AG04449 (cell line): ENCODE measurements at places on chromosomes 3 and 15.

- DNase-seq = no peak
Observed at GRCh38 chr15:34853001-34853758, 57.8 kb upstream of the ACTC1 start.

DNA sequence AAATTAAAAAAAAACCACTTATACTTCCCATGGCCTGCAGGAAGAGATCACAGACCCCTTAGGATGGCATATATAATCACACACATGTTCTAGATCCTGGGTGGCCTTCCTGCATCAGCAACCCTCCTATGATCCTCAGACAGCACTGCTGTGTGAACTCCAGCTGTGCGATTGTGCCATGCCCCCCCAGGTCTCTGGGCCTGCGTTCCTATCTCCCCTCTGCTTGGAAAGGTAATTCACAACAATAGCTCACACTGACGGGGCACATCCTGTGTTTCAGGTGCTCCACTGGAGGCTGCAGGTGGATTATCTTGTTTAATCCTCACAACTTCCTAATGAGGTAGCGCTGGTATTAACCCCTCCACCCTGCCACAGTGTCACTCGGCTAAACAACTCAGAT is 71.2 kb upstream of the GLCE start:
- DNase-seq = no peak

DNA sequence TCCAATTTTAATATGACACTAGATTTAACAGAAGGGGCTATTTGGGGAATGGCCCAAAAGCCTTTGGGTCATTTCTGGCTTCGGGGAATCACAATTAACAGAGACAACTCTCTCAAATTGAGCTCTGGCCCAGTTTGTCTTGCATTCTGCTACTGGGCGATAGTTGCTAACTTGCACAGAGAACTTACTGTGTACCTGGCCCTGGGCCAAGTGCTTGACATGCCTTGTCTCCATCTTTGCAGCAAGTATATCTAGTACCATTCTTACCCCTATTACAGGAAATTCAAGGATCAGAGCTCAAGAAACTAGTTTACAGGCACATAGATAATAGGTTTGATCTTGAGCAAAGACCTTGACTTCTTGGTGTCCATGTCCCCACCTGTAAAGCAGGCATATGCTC is 175.7 kb downstream of the TMEM108 start:
- no peak for DNase-seq

GRCh38 chr3:74624301-74624700 is 9.8 kb upstream of the CNTN3 start:
- DNase-seq = no peak

- DNase-seq = no peak
Observed at GRCh38 chr15:52136442-52136980, 23.9 kb upstream of the BCL2L10 start.

- DNase-seq = no peak
Observed at GRCh38 chr3:161016417-161017313, 88.5 kb downstream of the B3GALNT1 start.

DNA sequence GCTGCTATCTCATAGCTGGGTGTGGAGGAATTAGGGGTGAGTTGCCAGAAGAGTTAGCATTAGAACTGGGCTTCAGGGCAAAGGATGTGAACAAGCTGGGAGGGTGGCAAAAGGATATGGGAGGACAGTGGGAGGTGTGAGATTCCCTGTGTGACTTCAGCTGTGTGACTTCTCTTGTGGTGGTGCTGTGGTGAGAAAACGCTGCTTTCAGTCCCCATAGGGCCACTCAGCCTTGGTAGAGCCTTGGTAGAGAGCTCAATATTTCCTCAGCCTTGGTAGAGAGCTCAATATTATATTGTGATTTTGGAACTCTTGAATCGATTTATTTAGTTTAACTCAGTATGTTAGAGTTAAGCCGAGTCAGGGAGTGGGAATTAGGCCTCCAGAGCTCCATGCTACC is 499.7 kb downstream of the EDEM1 start:
- no peak for DNase-seq

DNA sequence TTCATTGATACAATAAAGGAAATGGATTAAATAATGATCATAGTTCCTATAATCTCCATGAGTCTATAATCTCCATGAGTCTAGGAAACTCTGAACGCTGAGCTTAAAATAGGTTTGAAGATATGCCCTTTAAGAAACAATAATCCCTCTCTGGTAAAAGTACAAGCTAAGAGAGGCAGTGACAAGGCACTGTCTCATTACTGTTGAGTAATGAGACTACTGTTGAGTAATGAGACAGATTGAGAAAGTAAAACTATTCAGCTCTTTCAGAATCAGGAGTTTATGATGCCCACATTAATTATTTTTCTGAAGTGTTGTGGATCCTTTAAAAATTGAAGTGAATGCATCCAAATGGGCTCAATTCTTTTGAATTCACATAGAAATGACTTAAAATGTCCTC is 235.5 kb upstream of the THRB start:
- DNase-seq = no peak

- no peak for DNase-seq
Observed at GRCh38 chr3:105385819-105386508, 19.3 kb downstream of the ALCAM start.

GRCh38 chr3:49779358-49780079 is 6.8 kb downstream of the IP6K1 start:
- no peak for DNase-seq

DNA sequence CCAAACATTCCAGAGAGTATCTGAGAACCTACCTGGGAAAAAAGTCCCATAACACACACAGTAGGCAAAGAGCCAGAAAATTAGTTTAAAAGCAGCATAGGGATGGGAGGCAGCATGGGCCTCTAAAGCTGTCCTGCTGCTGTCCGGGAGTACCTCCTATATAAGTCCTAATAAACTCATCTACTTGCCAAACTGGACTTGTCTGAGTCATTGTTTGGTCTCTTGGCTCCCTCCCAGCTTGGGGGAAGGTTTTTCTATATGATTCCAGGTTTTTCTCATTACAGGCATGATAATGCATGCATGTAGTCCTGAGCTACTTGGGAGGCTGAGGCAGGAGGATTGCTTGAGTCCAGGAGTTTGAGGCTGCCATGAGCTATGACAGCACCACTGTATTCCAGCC is 17.5 kb upstream of the HACD2 start:
- peak; percentile 65 for DNase-seq

DNA sequence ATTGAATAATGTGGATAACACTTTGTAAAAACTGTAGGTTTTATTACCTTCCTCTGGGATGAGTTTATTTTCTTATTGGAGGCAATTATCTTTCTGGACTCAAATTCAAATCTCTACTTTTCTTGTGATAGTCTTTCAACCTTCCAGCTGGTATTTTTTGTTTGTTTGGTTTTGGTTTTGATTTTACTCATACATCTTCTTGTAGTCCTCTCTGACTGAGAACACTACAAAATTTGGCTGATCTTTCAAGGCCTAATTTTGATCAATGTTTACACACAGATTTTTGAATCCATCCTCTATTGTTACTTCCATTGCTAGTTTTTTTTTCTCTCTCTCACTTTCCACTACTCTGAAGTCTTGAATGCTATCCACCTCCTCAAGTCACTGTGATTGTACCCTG is 303.8 kb upstream of the NECTIN3 start:
- DNase-seq = no peak

DNA sequence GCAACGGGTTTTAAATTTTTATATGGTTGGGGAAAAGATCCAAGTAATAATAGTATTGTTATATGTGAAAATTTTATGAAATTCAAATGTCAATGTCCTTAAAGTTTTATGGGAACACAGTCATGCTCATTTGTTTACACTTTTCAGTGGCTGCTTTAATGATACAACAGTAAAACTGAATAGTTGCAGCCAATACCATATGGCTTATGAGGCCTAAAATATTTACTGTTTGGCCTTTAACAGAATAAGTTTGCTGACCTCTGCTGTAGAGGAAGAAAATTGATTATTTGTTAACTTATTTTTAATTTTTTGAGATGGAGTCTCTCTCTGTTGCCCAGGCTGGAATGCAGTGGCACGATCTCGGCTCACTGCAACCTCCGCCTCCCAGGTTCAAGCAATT is 44.7 kb downstream of the USP50 start:
- no peak for DNase-seq

- DNase-seq = no peak
Observed at GRCh38 chr3:70120357-70120966, 120.9 kb downstream of the SAMMSON start.

DNA sequence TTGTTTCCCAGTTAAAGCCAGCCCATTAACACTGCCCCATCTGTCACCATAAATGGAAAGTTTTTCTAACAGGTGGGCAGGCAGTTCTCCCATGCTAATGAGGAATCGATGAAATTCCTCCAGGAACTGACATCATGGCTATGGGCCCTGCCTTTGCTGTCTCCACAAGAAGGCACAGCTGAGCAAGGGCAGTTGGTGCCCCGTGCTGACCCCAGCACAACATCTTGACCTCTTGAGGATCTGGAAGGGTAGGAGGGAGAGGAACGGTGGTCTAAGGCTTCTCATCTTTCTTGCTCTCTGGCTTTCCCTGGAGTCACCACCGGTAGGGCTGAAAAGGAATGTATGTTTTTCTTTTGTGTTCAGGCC is 46.7 kb downstream of the CHCHD6 start:
- DNase-seq = no peak

GRCh38 chr3:144470666-144471065 is 499.0 kb downstream of the DIPK2A start:
- no peak for DNase-seq

- DNase-seq = no peak
Observed at GRCh38 chr3:121651684-121652083, 9.0 kb downstream of the HCLS1 start.

GRCh38 chr3:143531101-143531500 is 317.2 kb downstream of the SLC9A9 start:
- no peak for DNase-seq

DNA sequence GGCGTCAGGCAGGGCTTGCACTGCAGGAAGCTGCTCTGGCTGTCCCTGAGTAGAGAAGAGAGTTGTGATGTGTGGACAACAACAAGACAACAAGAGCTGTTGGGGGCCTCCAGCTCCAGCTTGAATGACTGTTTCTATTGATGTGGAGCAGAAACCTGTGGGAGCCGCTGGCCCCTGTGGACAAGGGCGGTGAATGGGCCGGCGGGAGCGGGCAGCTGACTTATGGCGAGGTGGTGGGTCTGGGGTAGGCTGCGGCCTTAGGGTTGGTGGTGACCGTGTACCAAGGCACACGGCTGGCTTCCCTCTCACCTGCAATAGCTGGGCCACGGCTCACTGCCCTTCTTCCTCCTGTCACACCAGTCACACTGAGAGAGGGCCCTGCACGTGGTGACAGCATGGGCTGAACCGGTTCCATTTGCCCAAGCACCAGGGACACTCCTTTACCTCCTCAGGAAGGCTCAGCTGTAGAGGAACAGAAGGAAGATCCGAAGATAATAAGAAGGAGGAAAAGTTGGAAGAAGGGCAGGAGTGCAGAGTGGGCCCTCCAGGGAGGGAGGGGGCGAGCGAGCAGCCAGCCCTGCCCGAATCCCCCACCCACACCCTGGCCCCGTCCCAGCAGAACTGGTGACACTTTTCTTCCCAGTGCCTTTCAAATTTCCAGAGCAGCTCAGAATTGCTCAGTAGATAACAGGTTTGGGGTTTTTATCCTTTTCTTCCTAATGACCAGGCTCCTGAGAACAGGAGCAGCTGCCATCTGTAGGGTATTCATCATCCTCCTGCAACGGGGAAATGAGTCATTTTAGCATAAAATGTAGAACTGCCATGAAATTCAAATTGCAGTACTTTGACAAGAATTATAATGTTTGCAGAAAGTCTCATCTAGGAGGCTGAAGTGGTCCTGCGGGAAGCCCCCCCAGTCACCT is 136.9 kb downstream of the TJP1 start:
- DNase-seq = no peak

- no peak for DNase-seq
Observed at GRCh38 chr3:162217647-162218046, 721.0 kb downstream of the OTOL1 start.

- DNase-seq = peak; percentile 59
Observed at GRCh38 chr3:172562871-172563865, 39.9 kb upstream of the TNFSF10 start.

DNA sequence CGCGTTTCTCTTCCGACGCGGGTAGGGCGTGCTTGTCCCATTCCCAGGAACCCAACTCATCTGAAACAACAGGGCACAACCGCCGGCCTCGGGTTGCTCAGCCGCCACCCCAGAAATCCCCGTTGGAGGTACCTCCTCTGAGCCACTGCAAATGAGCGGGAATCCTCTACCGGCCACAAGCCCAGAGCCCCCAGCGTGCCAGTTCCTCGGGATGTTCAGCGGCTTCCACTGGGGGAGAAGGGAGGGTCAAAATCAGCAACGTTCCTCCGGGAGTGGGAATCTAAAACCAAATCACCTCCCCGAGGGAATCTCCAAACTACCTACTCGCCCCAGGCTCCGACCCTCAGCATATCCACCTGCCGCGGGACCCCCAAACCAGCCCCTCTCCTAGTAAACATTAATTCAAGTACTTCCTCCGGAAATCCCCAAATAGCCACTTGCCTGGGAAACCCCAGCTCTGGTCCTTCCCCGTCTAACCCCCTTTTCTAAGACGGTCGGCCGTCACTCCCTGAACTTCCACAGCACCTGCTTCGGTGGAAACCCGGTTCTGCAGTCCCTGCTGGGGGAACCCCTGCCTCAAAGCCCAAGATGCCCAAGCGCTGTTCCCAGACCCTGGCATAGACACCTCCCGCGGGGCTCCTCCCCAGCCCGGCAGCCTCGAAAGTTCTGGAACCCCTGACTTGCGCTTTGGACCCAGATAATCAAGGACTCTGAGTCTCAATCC is 887 bp downstream of the OXTR start:
- DNase-seq = no peak

DNA sequence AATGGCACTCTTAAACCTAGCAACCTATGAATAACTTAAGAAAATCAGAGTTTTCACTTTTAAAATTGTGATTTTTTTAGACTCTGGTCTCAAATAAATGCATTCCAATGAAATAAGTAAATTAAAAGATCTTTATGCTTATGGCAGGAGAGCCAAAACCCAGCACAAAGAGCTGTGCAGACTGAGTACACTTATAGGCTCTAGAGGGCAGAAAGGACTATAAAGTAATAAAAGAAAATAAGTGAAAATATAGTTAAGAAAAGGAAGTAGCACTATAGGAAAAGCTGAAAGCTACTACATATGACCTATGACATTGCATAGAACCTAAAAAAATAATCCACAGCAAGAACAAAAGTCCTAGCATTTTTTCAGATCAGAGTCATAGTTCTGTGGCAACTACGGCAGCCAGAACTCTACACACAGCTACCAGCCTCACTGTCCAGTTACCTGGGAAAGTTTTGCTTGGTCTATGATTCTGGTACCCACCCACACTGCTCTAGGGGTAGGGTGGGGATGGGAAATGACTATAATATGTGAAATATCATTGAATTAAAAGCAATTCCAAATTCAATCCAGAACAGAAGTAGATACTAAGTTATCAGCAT is 30.5 kb downstream of the CLASP2 start:
- DNase-seq = no peak
